Astrocyte of the spinal cord (primary cell): ENCODE measurements at places on chromosomes 7 and 10.

GRCh38 chr10:132422903-132423825, 26.2 kb downstream of the PWWP2B start:
- DNase-seq: no peak

DNA sequence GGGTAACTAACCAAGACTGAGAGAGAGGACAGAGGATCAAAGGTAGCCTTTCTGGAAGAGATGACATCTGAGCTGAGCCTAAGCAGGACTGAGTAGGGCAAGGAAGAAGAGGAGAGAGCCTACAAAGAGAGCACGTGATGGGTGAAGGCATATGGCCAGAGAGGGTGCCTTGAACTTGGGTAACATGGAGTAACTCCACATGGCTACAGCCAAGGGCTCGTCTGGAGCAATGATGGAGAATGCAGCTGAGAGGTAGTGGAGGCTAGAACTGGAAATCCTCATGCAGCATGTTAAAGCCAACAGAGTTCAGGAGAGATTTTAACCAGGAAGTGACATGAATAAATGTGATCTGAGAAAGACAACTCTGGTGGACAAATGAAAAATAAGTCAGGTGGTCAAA, 77.8 kb downstream of the LRRC17 start:
- no peak for DNase-seq

DNA sequence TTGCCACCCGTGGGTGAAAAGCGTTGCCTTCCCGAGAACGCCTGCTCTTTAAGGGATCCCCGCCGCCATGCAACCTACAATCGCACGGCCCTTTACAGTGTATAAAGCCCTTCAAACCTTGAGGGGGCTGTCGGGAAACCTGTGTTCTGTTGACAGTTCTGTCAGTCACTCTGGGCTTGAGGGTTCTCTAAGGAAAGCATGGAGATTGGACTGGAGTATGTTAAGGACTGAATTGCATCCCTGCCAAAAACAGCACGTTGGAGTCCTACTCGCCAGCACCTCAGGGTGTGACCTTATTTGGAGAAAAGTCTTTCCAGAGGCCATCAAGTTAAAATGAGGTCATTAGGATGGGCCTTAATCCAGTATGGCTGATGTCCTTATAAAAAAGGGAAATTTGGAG, 70.6 kb downstream of the PFKFB3 start:
- no peak for DNase-seq

DNA sequence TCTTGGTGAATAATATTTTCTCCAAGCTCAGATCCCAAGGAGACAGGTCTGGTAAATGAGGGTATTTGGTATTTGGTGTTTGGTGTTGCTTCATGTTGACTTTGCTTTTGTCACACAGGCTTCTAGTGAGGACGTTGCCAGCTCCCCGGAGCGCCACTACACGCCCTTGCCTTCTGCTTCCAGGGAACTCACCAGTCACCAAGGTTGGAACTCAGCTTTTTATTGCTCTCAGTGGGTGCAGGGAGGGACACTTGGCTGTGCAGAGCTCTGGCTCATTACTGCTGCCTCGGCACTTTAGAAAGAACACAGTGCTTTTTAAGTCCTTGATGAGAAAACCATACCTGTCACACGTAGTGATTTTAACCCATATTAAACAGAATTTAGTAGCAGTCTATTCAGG, 892.9 kb downstream of the LRMDA start:
- DNase-seq: peak; percentile 48

GRCh38 chr7:120505770-120506169, 232.8 kb downstream of the KCND2 start:
- DNase-seq: no peak

DNA sequence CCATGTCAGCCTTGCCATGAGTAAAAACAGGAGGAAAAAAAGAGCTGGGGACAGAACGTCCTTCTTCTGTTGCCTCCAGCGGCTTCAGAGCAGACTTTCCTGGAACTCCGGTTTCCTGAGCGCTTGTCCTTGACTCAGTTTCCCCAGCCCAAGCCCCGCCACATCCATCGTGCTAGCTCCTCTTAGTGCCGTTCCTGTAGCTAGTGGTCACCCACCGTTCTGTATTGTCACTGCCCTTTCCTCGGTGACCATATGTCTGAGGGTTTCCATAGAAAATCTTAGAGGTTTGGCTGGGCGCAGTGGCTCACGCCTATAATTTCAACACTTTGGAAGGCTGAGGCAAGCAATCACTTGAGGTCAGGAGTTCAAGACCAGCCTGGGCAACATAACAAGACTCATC, 100.1 kb downstream of the CUX1 start:
- no peak for DNase-seq

DNA sequence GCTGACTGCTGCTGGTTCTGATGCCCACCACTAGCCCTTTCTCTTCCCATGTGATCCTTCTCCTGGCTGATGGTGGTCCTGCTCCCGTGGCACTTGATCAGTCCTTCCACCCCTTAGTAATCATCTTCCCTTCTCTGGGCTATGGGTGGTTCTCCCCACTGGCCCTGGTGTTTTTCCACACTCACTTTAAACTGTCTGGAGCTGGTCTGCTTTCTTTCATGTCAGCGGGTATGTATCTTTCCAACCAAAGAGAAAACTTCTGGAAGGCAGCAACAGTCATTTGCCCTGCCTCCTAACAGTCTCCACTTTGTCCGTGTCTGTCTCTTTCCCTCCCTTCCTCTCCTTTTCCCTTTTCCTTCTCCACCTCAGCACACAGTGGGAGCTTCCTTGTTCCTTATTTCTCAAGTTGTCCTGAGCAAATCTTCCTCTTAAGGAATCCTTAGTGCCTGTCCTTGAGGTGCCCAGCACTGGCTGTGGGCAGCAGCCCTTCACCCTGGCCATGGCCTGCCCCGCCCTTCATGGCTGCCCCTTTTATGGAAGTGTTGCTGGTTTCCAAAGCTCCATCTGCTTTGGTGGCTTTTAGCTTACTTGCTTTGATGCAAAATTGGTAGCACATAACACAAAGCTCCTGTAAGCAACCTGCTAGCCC, 189.0 kb downstream of the TCF7L2 start:
- no peak for DNase-seq

GRCh38 chr10:42836771-42837468, 54.3 kb downstream of the BMS1 start:
- DNase-seq: peak; percentile 15

GRCh38 chr10:32315424-32315823, 31.5 kb downstream of the EPC1 start:
- no peak for DNase-seq

DNA sequence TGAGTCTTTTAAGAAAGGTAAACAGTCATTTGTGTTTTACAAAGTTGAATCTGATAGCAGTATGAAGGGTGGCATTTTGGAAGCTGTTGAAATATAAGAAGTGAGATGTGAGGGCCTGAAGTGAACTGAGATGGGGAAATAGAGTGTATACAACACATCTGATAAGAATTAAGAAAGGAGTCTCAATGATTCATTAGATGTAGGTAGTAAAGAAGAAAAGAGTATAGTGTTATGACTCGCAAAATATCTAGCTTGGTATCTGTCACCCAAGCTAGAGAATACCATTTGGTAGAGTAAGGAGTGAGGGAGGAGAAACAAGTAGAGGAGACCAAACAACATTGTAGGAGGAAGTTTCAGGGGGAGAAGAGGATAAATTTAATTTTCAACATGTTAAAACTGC, 5.3 kb downstream of the PTPN12 start:
- DNase-seq: no peak

- DNase-seq: no peak
Observed at GRCh38 chr7:33630359-33630758, 275.0 kb upstream of the BMPER start.

GRCh38 chr10:122154031-122154544, 117.0 kb upstream of the BTBD16 start:
- no peak for DNase-seq

- peak; percentile 98 for DNase-seq
Observed at GRCh38 chr10:5684318-5684970, at the start of gene TASOR2. TASOR2 (plus strand) TSS chr10:5684838; CDS start chr10:5720643, 35,805 bp downstream.

GRCh38 chr10:75228278-75228677, 7.5 kb downstream of the COMTD1 start:
- no peak for DNase-seq

DNA sequence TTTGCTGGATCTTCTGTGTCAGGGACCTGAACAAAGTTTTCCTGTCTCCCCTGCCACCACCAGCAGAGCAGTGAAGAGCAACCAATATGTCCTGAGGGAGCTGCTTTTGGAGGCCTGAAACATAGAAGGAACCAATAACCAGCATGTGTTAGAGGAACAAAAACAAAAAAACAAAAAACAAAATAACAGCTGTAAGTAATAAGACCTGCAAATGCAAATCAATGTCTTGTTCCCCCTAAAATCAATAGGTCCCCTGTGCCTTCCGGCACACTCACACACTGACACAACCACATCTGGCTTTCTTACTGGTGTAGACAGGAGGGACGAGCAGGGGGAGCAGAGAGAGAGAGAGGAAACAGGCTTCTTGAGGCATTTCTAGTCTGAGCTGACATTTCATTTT, 94.1 kb downstream of the NRG3 start:
- DNase-seq: no peak

- DNase-seq: peak; percentile 75
Observed at GRCh38 chr10:105188737-105189462, 547.8 kb downstream of the SORCS3 start.

- DNase-seq: no peak
Observed at GRCh38 chr10:12408472-12408871, 59.1 kb downstream of the CAMK1D start.

DNA sequence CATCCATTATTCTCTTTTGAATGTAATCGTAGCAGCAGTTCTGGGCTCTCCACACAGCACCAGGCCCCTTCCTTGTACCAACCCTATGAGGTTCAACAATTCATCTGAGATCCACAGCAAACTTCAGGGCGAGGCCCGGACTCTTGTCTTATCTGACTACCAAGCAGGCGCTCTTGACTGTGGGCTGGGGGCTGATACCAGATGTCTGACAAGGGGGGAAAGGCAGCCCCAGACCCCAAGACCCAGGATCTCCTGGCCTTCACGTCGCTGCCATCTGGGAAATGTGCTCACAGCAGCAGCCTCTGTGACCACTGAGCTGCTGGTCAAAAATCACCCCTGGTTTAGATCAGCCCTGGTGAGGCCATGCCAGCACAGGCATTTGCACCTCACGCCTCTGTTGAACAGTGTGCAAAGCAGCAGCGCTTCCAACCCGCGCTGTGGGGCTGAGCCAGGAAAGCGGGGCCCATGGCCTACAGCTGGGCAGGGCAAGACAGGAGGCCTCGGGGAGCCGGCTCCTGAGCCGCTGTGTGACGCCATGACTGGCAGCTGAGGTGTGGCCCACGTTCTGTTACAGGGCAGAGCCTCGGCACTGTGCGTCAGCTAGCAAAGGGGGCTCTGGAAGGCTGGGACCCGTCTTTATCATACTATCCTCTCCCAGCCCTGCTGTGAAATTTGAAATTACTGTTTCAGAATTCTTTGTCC, 143.9 kb downstream of the PAXIP1 start:
- DNase-seq: no peak

DNA sequence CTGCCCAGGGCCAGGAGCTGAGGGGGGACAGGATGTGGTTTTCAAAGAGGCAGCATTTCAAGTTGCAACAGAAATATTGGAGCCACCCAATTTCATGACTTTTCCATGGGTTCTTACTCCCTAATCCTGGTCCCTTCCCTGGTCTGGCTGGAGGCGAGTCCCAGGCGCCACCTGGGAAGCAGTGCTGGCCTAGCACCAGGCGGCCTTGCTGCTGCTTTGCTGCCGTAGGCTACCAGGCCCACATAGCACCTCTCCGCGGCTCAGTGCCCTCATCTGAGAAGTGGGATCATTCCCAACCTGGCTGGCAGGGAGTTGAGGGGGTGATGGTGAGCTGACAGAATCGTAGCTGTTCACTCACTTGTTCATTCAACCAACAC, 33.7 kb downstream of the ZMIZ1 start:
- DNase-seq: no peak

DNA sequence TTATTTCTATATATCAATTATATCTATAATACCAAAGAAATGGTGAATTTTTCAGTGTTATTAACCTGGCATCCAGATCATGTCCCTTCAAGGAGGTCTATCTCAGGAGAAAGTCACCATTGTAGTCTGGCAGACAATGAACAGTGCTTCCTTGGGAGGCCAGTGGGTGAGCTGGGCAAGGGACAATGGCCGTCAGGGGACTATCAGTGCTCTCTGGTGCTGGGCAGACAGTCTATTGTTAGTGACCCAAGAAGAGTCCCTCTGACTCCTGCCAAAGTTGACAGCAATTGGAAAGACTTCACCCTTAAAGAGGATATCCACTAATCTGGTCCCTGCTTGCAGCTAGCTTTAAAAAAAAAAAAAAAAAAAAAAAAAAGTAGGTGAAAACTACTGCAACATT, 7.1 kb downstream of the JAZF1 start:
- no peak for DNase-seq

- DNase-seq: no peak
Observed at GRCh38 chr7:63521-64021, 128.8 kb upstream of the FAM20C start.

DNA sequence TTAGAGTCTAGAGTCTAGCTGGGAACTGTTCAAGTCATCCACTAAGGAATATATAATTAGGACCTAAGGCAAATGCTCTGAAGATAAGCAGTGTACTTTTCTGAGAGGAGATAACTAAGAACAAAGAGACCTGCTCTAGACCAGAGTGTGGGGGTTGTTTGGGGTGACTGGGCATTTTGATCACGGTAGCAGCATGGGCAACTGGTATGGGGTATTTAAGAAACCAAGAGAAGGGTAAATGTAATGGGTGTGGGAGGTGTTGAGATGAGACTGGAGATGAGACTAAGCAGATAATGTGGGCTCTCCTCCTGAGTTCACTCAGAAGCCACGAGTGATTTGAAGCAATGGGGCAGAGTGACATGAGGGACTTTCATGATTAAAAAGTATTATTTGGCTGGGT, 1082.9 kb downstream of the GATA3 start:
- DNase-seq: no peak

DNA sequence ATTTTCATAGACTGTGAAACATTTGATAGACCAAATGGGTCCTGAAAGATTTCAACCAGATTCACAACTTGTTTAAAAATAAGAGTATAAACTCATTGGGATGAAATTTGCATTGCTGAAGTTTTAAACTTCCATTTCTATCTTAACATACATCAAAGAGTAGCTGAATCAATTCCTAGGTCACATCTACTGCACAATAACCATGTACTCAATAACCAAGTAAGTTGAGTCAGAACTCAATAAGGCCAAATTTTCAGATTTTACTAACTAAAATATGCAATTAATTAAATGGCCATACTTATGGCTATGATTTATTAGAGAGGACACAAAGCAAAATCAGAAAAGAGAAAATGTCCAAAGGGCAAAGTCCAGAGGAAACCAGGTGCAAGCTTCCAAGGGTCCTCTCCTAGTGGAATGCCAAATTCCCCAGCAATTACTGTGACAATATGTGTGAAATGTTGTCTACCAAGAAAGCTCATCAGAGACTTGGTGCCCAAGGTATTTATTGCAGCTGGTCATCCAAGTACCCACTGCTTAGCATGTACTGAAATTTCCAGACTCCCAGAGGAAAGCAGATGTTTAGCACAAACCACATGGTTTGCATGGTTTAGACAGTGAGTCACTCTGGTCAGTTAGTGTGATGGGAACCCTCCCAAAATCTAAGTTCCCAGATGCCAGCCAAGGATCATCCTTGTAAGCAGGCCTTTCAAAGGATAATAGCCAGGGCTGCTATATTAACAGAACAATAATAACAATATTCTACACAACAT, 238.9 kb downstream of the IPMK start:
- DNase-seq: peak; percentile 88

GRCh38 chr7:95304990-95305389, 19.3 kb downstream of the PON1 start:
- DNase-seq: no peak
